CD8-positive, alpha-beta memory T cell (primary cell): ENCODE measurements at places on chromosomes 11 and 22. TPM values are rescaled to one million over a fixed set of nuclear protein-coding genes. Genes with fewer than 3 reads are reported as not detected.

DNA sequence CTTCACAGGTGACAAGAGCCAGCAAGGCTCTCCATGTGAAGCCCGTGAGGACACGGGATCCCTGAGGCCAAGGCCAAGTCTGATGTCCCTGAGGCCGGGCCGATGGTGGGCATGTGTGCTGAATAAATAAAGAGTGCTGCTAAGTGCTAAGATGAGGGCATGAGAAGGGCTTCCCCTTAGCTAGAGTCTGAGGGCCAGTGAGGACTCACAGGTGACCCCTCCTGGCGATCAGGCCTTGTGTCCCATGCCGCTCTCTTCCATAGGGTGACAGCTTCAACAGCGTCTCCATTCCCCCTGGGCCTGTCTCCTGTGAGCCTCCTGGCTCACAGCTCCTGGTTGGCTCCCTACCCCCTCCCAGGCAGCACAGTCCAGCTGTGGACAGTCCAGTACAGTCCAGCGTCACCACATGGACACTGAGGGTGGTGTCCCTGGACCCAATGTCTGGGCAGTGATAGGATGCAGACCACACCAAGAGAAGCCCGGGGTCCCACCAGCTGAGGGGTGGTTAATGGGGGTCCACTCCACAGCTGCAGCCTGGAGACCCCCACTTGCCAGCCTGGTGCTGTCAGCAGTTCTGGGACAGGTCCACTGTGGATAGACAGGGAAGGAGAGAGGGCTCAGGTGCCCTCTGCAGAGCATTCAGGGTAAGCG is 1033.2 kb downstream of the TBC1D22A start:
- H3K4me3 ChIP-seq: no peak overlapping the region
- no peaks in the 10 kb centered on the region for H3K4me1 ChIP-seq
- no peak overlapping the region for H3K27ac ChIP-seq
- no peaks in the 10 kb centered on the region for H3K27me3 ChIP-seq
- DNase-seq: no peak

GRCh38 chr11:8065031-8065430 is 16.0 kb upstream of the TUB start:
- no peaks in the 10 kb centered on the region for H3K36me3 ChIP-seq
- H3K4me1 ChIP-seq: no peaks in the 10 kb centered on the region

CARD18 gene
- total RNA-seq: not detected

GRCh38 chr11:70067036-70067435 is 11.1 kb upstream of the ANO1 start:
- peaks cover 3% of the 10 kb centered on the region for H3K27me3 ChIP-seq
- H3K4me3 ChIP-seq: no peak overlapping the region
- DNase-seq: no peak
- no peak overlapping the region for H3K27ac ChIP-seq
- H3K4me1 ChIP-seq: no peaks in the 10 kb centered on the region
- no peaks in the 10 kb centered on the region for H3K36me3 ChIP-seq

GRCh38 chr11:47271961-47272661 is 2.2 kb downstream of the MADD start:
- H3K4me3 ChIP-seq: peak overlapping the region; percentile 60
- peaks cover 34% of the 10 kb centered on the region for H3K4me1 ChIP-seq

WNT11 gene
- total RNA-seq: not detected
